ENCODE measurements at places on chromosomes 1 and 21.

DNA sequence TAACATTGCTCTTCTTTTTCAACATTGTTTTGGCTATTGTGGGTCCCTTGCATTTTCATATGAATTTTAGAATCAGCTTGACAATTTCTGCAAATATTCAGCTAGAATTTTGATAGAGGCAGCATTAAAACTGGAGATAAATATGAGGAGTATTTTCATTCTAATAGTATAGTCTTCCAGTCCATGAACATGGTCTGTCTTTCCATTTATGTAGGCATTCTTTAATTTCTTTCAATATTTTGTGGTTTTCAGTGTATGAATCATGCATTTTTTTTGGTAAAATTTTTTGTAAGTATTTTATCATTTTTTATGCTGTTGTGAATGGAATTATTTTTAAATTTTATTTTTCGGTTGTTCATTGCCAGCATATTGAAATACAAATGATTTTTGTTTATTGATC, 97.2 kb downstream of the DNAH14 start:
- DNase-seq, result no peak

GRCh38 chr1:241638909-241639622, 1.1 kb downstream of the CHML start:
- no peak for DNase-seq

DNA sequence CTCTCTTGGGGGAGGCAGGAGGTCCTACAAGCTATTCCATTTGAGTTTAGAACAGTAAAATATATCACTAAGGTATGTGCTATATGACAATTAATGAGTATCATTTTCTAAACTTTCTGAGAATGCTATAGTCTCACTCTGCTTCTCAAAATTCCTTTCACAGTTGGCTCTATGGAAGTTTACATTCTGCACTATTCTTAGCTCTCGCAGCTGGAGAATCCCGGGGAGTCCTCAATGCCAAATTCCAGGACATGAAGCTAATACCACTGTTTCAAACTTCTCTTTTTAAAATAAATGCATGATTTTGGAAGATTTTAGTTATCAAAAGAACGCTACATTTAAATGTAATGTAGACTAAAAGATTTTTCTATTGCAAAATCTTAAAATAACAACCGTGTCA, 22.4 kb upstream of the PALMD start:
- DNase-seq, result no peak

DNA sequence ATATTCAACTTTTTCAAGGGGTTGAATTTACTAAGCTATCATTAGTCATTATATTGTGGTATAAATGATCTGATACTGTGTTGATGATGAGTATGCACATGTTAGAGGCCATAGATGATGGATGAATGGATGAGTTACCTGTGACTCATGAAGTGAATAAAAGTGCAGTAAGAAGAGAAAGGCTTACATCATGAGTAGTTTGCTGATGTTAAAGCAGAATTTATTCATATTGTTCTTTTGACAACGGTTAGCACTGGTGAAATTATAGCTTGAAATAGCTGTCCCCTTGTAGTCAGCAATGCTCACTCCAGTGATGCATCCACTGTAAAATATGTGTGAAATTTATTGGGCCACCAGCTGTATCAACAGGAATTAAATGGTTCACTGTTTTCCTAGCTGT, 541.0 kb upstream of the ZRANB2 start:
- DNase-seq, result no peak

DNA sequence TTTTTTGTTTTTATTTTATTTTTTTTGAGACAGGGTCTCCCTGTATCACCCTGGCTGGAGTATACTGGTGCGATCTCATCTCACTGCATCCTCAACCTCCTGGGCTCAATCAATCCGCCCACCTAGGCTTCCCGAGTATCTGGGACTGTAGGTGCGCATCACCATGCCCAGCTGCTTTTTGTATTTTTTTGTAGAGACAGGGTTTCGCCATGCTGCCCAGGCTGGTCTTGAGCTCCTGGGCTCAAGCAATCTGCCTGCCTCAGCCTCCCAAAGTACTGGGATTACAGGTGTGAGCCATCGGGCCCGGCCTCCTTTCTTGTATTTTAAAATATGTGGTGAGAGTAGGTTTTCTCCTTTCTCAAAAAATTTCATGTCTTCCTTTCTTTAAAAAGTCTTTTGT, 122.6 kb downstream of the XPR1 start:
- DNase-seq, result no peak

DNA sequence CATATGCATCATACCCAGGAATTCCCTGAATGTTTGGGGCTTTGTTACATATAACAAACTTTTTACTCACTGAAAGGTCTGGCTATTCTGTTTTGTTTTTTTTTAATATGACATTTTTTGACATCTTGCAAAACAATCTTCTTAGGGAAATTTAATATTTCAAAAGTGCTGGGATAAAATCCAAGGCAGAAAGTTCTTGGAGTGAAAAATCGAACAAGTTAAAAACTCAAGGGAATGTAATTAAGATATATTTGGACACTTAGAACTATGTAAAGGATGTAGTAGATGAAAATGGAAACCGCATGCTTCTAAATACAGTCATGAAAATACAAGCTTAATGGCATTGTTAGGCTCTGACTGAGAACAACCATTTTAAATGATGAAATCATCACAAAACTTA, 8.6 kb downstream of the CHODL start:
- no peak for DNase-seq

GRCh38 chr21:18041012-18041411, 203.6 kb upstream of the CHODL start:
- no peak for DNase-seq

GRCh38 chr1:67680486-67680885, 4.5 kb upstream of the GADD45A start:
- no peak for DNase-seq

DNA sequence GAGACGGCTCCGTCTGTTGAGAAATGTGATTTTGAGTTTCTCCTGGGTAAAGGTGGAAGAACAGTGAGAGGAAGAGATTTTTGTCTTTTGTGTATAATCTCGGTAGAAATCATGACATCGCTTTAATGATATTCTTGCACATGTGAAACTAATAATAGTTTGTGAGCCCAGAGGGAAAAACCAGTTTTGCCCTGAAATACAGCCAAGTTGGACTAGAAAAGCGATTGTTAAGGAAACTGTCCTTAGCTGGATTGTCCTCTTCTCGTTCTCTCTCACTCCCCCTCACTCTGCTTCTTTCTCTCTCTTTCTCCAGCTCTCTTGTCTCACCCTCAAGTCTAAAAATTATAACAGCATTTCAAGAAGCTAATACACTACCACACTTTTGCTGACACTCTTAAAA, 17.1 kb downstream of the KCNJ6 start:
- DNase-seq, result no peak

- no peak for DNase-seq
These were observed 312.5 kb downstream of the DISC1 start for GRCh38 chr1:231939118-231939517.

GRCh38 chr1:47205918-47206317, 16.1 kb upstream of the PDZK1IP1 start:
- DNase-seq, result no peak

DNA sequence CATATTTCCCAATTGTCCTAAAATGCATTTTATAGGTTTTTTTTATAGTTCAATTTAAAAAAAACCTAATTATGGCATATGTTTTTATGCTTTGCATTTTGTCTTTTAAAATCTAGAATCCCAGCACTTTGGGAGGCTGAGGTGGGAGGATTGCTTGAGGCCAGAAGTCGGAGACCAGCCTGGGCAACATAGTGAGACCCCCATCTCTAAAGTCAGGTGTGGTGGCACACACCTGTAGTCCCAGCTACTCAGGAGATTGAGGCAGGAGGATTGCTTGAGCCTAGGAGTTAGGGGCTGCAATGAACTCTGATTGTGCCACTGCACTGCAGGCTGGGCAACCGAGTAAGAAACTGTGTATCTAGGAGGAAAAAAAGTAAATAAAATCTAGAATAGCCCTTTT, 137.2 kb upstream of the POU3F1 start:
- DNase-seq, result no peak

GRCh38 chr1:183096351-183096750, 73.1 kb downstream of the LAMC1 start:
- no peak for DNase-seq
